ENCODE measurements at places on chromosomes 16 and 17.

DNA sequence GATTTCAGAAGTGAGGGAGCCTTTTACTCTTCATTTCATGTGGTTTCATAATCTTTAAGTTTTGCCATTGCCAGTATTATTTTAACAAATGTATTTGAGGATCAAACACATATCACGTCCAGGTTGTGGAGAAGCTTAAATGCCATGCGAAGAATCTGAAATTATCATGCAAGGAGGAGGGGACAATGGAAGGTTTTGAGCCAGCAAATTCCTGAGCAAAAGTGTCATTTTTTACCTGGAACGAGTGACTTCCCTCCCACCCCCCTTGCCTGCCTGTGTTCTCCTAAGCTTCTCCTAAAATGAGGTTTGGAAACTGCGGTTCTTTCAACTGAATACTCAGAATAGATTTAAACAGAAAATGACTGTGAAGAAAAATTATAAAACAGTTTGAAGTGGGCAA, 77.6 kb downstream of the C16orf95 start:
- no peak for DNase-seq

- DNase-seq: no peak
These were observed 34.4 kb downstream of the LYRM9 start for GRCh38 chr17:27858621-27859305.

- no peak for DNase-seq
These were observed 411.7 kb upstream of the EEF2KMT start for GRCh38 chr16:5509336-5509735.

DNA sequence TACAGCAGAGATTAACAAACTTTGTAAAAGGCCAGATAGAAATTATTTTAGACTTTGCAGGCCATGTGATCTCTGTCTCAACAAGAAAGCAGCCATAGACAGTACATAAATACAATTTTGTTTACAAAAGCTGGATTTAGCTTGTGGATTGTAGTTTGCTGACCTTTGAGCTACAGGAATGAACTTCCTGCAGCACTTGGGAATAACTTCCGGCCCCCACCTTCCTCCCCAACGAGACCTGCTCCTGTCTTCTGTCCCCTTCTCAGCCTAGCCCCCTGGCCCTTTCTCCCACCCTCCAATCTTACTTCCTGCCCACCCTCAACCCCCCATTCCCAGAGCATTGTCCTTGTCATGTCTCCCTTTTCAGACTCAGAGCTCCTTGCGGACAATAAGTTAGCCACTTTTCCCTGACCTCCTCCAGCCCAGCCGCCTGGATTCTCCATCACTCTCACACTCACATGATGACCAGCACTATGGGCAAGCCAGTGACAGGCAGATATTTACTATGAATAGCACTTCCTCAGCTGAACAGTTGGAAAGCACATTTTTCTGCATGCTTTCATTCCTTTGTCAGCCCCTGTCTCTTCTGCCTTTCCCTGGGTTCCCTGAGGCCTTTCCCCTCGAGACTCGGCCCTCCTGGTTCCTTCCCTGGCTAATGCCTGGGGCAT, 27.6 kb upstream of the DLX3 start:
- DNase-seq: no peak

- DNase-seq: no peak
These were observed 1265.3 kb downstream of the CDH11 start for GRCh38 chr16:63856537-63856936.

DNA sequence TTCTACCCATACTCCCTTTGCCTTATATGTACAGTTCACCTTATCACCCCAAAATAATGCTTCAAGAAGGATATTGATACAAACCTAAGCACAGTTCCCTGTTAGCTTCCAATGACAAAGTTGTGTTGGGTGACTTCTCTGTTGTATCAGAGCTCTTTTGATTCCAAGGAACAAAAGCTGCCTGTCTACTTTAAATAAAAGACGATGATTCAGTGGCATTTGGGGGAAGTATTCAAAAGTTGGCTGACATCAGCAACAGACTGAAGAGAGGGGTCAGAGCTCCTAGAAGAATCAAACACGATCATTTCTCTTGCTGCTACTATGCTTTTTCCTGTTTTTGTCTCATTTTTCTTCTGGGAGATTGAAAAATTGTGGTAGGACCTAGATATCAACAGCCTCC, 69.4 kb upstream of the CA10 start:
- no peak for DNase-seq

DNA sequence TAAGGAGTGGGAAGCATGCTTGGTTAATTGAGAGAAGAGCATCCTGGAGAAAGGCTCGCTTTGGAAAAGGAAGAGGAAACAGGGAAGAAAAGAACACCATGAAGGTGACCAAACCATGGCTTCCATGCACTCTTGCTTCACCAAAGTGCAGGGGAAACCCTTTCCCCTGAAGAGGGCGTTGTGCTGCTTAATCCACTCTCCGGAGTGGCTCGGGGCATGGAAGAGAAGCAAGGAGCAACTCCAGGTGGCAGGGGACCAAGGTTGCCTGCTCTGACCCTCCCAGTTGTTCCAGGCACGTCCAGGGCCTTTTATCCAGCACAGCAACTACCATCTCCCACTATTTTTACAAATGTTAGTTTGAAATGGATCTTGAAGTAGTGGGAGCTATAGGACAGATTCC, 108.1 kb downstream of the STX8 start:
- DNase-seq: no peak

GRCh38 chr16:79912592-79913310, 312.2 kb upstream of the MAF start:
- no peak for DNase-seq

DNA sequence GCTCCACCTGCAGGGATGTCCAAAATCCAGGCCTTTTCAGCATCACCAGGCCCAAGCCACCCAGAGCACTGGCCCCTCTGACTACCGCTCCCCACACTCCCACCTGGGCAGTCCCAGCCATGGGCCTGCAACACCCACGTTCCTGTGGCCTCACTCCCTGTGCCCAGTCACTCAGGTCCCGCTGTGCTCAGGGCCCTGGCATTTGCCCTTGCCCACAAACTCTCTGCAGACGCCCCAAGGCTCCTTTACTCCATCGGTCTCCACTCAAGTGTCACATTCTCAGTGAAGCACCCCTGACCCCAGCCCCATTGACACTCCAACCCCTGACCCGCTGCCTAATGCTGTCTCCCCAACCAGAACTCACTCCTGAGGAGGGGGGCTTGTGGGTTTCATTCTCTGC, 23.6 kb downstream of the MPG start:
- no peak for DNase-seq

- peak; percentile 27 for DNase-seq
These were observed 18.0 kb upstream of the SLC16A5 start for GRCh38 chr17:75069783-75070182.

- no peak for DNase-seq
These were observed 147.1 kb downstream of the FOXL1 start for GRCh38 chr16:86725401-86725800.

- no peak for DNase-seq
These were observed 10.0 kb upstream of the PRR29 start for GRCh38 chr17:63988127-63988478.
